ENCODE measurements at places on chromosomes 5 and 9. TPM values are rescaled to one million over a fixed set of nuclear protein-coding genes. Genes with fewer than 3 reads are reported as not detected.
A peak's percentile ranks its signal among the peaks of the same experiment; 100 is the strongest.

DNA sequence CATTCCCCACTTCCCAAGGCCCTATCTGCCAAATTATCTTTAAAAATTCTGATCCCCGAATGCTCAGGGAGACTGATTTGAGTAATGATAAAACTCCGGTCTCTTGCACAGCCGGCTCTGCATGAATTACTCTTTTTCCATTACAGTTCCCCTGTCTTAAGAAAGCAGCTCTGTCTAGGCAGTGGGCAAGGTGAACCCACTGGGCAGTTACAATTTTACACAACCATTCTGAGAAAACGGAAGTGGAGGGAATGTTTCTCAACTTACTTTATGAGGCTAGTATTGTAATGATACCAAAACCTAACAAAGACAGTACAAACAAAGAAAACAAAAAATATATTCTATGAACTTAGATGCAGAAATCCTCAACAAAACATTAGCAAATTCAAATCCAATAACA lies 100.0 kb downstream of the MCTP1 start:
- no peak for DNase-seq
- no peak overlapping the region for H3K4me3 ChIP-seq
- no peaks in the 10 kb centered on the region for H3K4me1 ChIP-seq
- no peak overlapping the region for H3K27ac ChIP-seq

GRCh38 chr9:133396952-133397351 lies 20.8 kb downstream of the STKLD1 start:
- no peaks in the 10 kb centered on the region for H3K4me1 ChIP-seq
- H3K4me3 ChIP-seq: no peak overlapping the region
- H3K36me3 ChIP-seq: no peaks in the 10 kb centered on the region
- H3K27ac ChIP-seq: no peak overlapping the region
- H3K27me3 ChIP-seq: peaks cover 3% of the 10 kb centered on the region

GRCh38 chr5:176817841-176818377 lies 7.5 kb downstream of the UNC5A start:
- no peak overlapping the region for H3K4me3 ChIP-seq
- H3K27me3 ChIP-seq: peaks cover 24% of the 10 kb centered on the region
- H3K4me1 ChIP-seq: no peaks in the 10 kb centered on the region
- H3K27ac ChIP-seq: no peak overlapping the region

- H3K4me3 ChIP-seq: no peak overlapping the region
- no peak for DNase-seq
- no peak overlapping the region for H3K27ac ChIP-seq
- H3K27me3 ChIP-seq: no peaks in the 10 kb centered on the region
- peaks cover 11% of the 10 kb centered on the region for H3K4me1 ChIP-seq
Measured at GRCh38 chr5:160084144-160084543, 35.1 kb downstream of the PWWP2A start.

GRCh38 chr5:103522586-103522985 lies 40.0 kb downstream of the NUDT12 start:
- H3K4me1 ChIP-seq: no peaks in the 10 kb centered on the region
- no peak overlapping the region for H3K27ac ChIP-seq
- no peak overlapping the region for H3K4me3 ChIP-seq
- H3K36me3 ChIP-seq: no peaks in the 10 kb centered on the region
- H3K27me3 ChIP-seq: no peaks in the 10 kb centered on the region
- DNase-seq: no peak

- peaks cover 11% of the 10 kb centered on the region for H3K4me1 ChIP-seq
- H3K4me3 ChIP-seq: no peak overlapping the region
- no peaks in the 10 kb centered on the region for H3K36me3 ChIP-seq
- no peak overlapping the region for H3K27ac ChIP-seq
- no peaks in the 10 kb centered on the region for H3K27me3 ChIP-seq
Measured at GRCh38 chr5:67089200-67089725, 107.3 kb downstream of the CD180 start.

DNA sequence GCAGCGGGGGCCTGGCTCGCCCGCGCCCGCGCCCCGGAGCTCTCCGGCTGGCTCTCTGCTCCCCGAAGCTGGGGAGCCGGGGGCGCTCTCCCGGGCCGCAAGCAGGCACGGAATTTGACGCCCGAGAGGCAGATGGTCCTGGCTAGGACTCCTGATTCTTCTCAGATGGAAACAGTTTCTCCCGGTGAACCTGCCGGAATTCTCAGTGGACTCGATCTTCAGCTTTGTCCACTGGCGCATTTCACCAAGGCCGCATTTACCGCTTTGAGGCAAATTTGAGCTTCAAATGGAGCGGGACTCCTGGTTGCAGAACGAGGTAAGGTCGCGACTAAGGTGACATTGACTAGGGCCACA lies 305.7 kb upstream of the KCNN2 start:
- DNase-seq: no peak
- H3K27me3 ChIP-seq: peaks cover 9% of the 10 kb centered on the region
- H3K27ac ChIP-seq: no peak overlapping the region
- H3K4me1 ChIP-seq: no peaks in the 10 kb centered on the region
- no peaks in the 10 kb centered on the region for H3K36me3 ChIP-seq

- no peaks in the 10 kb centered on the region for H3K36me3 ChIP-seq
- H3K4me1 ChIP-seq: no peaks in the 10 kb centered on the region
Measured at GRCh38 chr5:111772456-111773122, 15.6 kb upstream of the NREP start.

DNA sequence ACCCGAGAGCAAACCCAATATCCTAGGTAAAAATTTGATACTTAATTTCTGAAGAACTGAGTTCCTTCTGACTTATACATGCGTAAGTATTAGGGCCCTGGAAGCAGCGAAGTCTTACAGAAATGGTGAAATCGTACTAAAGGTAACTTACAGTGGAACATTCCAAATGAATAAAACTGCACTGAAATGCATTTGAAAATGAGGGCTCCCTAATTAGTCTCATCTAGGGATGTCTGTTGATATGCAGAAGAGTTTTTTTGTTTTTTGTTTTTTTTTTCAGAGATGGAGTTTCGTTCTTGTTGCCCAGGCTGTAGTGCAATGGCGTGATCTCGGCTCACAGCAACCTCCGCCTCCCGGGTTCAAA lies 10.4 kb upstream of the NANS start:
- H3K27me3 ChIP-seq: no peaks in the 10 kb centered on the region
- DNase-seq: no peak
- no peaks in the 10 kb centered on the region for H3K36me3 ChIP-seq
- no peak overlapping the region for H3K4me3 ChIP-seq
- no peak overlapping the region for H3K27ac ChIP-seq

- peak; percentile 56 for DNase-seq
- H3K36me3 ChIP-seq: peaks cover 4% of the 10 kb centered on the region
- H3K27me3 ChIP-seq: no peaks in the 10 kb centered on the region
- no peak overlapping the region for H3K4me3 ChIP-seq
Measured at GRCh38 chr9:32427111-32427873, 42.8 kb downstream of the ACO1 start.

- no peaks in the 10 kb centered on the region for H3K4me1 ChIP-seq
- H3K4me3 ChIP-seq: no peak overlapping the region
- H3K36me3 ChIP-seq: no peaks in the 10 kb centered on the region
- H3K27me3 ChIP-seq: no peaks in the 10 kb centered on the region
- DNase-seq: peak; percentile 75
Measured at GRCh38 chr5:84696651-84697050, 312.0 kb upstream of the EDIL3 start.

- DNase-seq: peak; percentile 95
- no peak overlapping the region for H3K4me3 ChIP-seq
- no peak overlapping the region for H3K27ac ChIP-seq
- H3K36me3 ChIP-seq: no peaks in the 10 kb centered on the region
Measured at GRCh38 chr5:68086857-68087256, 128.7 kb upstream of the PIK3R1 start.

DNA sequence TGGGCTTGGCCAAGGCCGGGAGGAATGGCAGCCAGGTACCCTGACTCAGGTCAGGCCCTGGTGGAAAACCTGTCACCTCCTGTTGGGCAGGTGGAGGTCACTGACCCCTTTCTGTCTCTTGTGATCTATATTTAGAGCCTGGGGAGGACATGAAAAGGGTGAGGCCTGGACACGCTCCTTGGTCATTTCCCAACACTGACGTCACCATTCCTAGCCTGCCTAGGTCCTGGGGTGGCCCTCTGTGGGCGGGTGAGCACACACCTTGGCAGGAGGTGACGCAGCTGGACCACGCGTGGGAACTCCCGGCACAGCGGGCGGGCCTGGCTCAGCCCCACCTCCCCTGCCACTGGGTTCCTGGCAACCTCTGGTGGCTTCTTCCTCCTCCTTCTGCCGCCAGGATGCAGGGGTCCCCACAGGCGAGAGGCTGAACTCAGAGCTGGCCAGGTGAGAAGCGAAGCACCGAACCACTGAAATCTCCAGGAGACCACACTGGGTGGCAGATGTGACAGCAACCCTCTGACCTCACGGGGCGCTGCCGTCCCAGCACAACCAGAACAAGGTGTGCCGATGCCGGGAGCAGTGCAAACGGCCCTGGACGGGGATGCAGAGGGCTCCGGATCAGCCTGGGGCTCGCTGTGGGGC lies 6.4 kb upstream of the RALGDS start:
- no peak overlapping the region for H3K4me3 ChIP-seq
- H3K36me3 ChIP-seq: no peaks in the 10 kb centered on the region
- peaks cover 20% of the 10 kb centered on the region for H3K4me1 ChIP-seq
- H3K27ac ChIP-seq: no peak overlapping the region
- H3K27me3 ChIP-seq: no peaks in the 10 kb centered on the region

GRCh38 chr5:78326930-78327329 lies 32.4 kb upstream of the AP3B1 start:
- H3K27ac ChIP-seq: no peak overlapping the region
- H3K4me1 ChIP-seq: no peaks in the 10 kb centered on the region
- H3K36me3 ChIP-seq: no peaks in the 10 kb centered on the region
- no peaks in the 10 kb centered on the region for H3K27me3 ChIP-seq

DNA sequence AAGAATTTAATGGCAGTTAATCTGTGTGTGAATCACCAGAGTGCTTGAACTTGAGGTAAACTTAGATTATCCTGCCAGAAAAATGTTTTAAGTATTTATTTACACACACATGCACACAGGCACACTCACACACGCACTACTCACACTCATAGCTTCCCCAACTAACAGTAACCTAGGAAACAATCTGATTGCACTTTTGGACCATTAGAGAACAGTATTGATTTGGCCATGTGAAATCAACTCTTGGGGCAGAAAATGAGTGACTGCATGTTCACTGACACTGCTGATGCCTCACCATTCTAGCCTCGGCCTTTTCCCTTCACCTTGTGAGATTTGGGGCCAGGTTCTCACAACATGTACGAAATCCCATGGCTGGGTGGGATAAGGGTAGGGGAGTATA lies 64.1 kb downstream of the SLC1A3 start:
- no peak for DNase-seq
- H3K4me3 ChIP-seq: no peak overlapping the region
- no peaks in the 10 kb centered on the region for H3K36me3 ChIP-seq
- no peaks in the 10 kb centered on the region for H3K4me1 ChIP-seq

GRCh38 chr5:123709422-123709821 lies 197.4 kb downstream of the CSNK1G3 start:
- no peaks in the 10 kb centered on the region for H3K27me3 ChIP-seq
- H3K4me1 ChIP-seq: peaks cover 9% of the 10 kb centered on the region
- DNase-seq: no peak
- no peak overlapping the region for H3K4me3 ChIP-seq
- no peak overlapping the region for H3K27ac ChIP-seq
- no peaks in the 10 kb centered on the region for H3K36me3 ChIP-seq

GRCh38 chr9:18910916-18911315 lies 122.1 kb downstream of the SAXO1 start:
- H3K4me1 ChIP-seq: peaks cover 10% of the 10 kb centered on the region

GRCh38 chr5:592158-592557 lies 20.0 kb upstream of the CEP72 start:
- H3K27me3 ChIP-seq: peaks cover 19% of the 10 kb centered on the region
- no peaks in the 10 kb centered on the region for H3K36me3 ChIP-seq
- H3K27ac ChIP-seq: no peak overlapping the region
- H3K4me3 ChIP-seq: no peak overlapping the region
- H3K4me1 ChIP-seq: no peaks in the 10 kb centered on the region

DNA sequence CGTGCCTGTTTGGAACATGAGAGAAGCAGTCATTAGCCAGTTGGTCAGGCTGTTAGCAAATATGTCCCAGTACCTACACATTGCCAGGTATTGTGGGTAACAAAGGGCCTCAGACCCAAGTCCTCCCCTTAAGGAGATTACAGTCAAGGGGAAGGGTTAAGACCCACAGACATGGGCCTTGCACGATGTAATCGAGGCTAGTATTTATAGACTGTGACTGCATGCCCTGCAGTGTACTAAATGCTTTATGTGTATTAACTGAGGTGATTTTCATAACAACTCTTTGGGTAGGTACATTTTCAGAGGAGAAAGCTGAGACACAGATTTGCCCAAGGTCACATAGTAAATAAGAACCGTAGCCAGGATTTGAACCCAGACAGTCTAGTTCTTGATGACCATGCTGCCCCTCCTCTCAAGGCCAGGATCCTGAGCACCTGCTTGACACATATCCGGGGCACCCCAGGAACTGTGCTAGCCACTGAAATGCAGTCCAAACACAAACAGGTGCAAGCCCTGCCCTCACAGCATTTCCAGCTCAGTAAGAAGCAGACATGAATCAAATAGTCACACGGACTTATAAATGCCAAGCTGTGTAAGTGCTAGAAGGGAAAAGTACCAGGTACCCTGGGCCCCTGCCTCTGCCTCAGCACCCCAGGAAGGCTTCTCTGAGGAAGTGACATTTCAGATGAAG lies 32.0 kb upstream of the GRPEL2 start:
- H3K36me3 ChIP-seq: no peaks in the 10 kb centered on the region
- H3K27ac ChIP-seq: no peak overlapping the region
- no peaks in the 10 kb centered on the region for H3K4me1 ChIP-seq
- DNase-seq: no peak
- H3K4me3 ChIP-seq: no peak overlapping the region
- H3K27me3 ChIP-seq: no peaks in the 10 kb centered on the region

Gene PCDHGA8
- 0.76 TPM for polyA plus RNA-seq

Gene NREP
- polyA plus RNA-seq: 364 TPM

Gene FLT4
- polyA plus RNA-seq: 0.14 TPM

Gene GFRA3
- not detected for polyA plus RNA-seq

Gene CAVIN4
- 0.50 TPM for polyA plus RNA-seq

Gene AJM1
- 0.15 TPM for polyA plus RNA-seq

Gene BAAT
- polyA plus RNA-seq: 0.02 TPM

Gene TLE4
- polyA plus RNA-seq: 27.5 TPM

Gene CER1
- not detected for polyA plus RNA-seq

Gene SOX30
- 0.02 TPM for polyA plus RNA-seq
